ENCODE measurements at places on chromosomes 2 and 18.

- no peak for DNase-seq
These were observed 100.4 kb upstream of the SLC1A4 start for GRCh38 chr2:64888591-64889309.

- no peak for DNase-seq
These were observed 309.3 kb downstream of the GBX2 start for GRCh38 chr2:235858881-235859280.

GRCh38 chr2:105889046-105889445 is 144.3 kb downstream of the NCK2 start:
- no peak for DNase-seq

- DNase-seq: no peak
These were observed 33.0 kb downstream of the FTCDNL1 start for GRCh38 chr2:199818026-199818425.

DNA sequence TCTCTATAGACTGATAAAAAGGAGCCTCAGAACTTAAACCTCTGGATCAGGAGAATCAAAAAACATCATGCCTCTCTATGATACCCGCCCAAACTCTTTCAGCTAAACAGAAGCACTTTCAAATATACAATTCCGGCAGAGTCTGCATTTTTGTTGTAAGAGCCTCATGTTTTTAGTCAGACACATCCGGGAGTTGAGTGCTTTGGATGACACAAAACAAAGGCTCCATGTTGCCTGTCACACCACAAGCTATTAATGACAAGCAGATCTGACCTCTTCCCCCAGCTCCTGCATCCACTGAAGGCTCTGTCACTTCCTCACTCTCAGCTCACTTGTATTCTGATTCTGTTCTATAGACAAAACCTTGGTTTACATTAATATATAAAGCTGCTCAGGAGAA is 33.2 kb downstream of the SLC38A11 start:
- peak; percentile 7 for DNase-seq

DNA sequence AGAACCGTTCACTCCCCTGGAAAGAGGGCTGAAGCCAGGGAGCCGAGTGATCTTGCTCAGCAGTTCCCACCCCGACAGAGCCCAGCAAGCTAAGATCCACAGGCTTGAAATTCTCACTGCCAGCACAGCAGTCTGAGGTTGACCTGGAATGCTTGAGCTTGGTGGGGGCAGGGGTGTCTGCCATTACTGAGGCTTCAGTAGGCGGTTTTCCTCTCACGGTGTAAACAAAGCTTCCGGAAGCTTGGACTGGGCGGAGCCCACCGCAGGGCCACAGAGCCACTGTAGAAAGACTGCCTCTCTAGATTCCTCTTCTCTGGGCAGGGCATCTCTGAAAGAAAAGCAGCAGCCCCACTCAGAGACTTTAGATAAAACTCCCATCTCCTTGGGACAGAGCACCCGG is 180.8 kb downstream of the WDR7 start:
- no peak for DNase-seq

GRCh38 chr2:219133976-219134375 is 26.6 kb downstream of the NHEJ1 start:
- DNase-seq: no peak

GRCh38 chr2:149931486-149931885 is 343.9 kb upstream of the MMADHC start:
- DNase-seq: no peak

- DNase-seq: no peak
These were observed 30.7 kb downstream of the STON1 start for GRCh38 chr2:48560546-48561209.

DNA sequence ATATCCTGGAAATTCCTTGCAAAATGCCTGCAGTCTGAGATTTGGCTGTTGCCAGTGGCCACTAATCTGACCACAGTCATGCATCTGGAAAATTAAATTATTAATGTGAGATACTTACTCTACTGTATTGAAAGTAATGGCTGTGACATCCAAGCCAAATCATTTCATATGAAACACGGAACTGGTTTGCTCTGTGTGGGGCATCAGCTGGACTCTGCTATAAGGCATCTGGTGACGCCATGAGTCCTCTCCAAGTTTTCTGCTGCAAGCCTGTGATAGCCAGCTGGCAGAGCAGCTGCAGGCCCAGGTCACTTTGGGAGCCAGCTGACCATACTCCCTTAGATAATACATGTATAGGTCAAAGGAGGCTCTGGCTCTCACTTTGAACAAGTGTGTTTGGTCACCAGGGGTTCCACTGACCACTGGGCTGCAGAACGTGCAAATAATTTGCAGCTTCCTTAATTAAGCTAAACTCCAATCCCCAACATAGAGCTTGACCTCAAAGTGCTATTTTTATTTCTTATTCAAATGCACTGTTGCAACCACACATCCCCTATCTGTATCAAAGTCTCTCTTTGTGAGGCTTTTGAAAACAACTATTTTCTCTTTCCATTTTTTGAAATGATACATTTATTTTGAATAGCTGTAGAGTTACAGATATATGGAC is 152.9 kb downstream of the NCKAP5 start:
- no peak for DNase-seq

- DNase-seq: peak; percentile 36
These were observed 125.4 kb downstream of the TPO start for GRCh38 chr2:1538663-1539062.

GRCh38 chr2:225650041-225650440 is 250.5 kb downstream of the NYAP2 start:
- no peak for DNase-seq

GRCh38 chr2:238716585-238716984 is 131.3 kb upstream of the TWIST2 start:
- no peak for DNase-seq

DNA sequence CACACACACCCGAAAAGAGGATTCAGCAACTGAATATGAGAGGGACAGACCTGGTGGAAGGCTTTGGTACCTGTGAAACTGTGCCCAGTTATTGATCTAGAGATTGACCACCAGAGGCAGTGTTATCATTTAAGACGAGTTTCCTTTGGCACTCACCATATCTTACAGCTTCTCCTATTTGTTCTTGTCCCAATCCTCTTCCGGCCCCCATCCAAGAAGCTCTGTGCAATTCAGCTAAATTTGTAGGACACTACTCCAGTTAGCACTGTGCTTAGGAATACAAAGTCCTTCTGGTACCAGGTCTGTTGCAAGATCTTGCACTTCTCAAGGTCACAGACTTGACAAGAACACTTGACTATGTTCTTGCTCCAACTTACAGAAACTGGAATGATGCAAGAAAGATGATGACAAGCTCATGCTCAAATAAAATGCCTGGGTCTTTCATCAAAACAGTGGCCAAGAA is 177.7 kb downstream of the TMEM247 start:
- DNase-seq: peak; percentile 61

GRCh38 chr2:128435576-128436478 is 117.2 kb upstream of the HS6ST1 start:
- no peak for DNase-seq

GRCh38 chr2:48332286-48332685 is 197.7 kb upstream of the STON1 start:
- no peak for DNase-seq

DNA sequence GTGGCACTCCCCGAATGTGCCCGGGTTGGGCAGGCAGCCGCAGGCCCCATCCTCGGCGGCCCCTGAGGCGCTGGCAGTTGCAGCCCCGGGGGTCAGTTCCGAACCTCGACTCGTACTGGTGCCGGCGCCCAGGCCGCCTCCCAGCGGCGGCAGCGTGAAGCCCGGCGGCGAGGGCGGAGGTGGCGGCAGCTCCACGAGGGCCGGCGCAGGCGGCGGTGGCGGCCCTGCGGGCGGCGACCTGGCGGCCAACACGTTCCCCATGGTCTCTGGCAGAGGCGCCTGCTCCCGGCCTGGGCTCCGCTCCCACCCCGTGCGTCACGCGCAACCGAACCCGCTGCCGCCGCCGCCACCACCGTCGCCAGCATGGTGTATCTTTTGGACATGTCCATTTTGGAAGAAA is 196.3 kb downstream of the CCDC74A start:
- DNase-seq: no peak

DNA sequence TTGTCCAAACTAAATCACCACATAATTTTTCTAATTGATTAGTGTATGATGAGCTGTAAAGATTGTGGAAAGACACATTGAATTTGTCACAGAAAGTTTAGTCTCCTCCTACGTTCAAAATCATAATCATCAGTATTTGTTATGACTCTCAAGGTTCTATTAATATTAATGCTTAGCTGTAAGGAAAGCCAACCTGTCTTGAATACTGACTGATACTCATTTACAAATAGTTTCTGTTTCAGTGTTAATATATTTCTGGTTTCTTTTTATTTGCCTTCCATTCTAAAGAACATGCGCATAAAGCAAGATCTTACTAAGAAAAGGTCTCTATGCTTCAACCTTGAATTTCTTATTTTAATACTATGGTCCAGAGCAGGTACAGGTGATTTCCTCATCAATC is 55.1 kb downstream of the CPS1 start:
- DNase-seq: no peak

DNA sequence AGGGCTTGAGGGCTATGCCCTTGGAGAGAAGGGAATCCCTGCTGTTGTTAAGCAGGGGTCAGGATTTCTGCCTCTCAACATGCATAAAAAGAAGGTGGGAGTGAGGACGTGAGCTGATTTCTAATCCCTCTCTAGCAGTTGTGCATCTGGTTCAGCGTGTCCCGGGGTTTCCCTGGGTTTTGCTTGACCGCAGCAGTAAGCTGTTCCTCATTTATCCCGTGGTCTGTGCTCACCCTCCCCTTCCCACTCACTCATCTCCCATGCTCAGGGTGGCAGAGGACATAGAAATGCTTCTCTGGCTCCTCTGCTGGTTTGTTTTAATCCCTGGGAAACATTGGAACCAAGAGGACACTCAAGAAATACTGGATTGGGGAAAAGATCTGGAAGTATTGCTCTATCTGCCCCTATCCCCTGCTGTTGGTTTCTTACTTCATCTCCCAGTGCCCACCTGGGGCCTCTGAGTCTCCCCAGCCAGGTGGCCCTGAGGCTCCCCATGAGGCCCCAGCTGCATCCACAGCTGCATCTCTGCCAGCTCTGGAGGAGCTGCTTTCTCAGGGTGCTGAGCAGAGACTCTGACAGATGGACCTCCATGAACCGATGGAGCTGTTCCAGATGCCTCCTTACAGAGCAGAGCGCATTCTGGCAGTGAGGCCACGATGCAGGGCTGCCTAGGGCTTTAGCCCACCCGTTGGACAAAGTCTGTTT is 36.1 kb downstream of the TET3 start:
- DNase-seq: no peak

DNA sequence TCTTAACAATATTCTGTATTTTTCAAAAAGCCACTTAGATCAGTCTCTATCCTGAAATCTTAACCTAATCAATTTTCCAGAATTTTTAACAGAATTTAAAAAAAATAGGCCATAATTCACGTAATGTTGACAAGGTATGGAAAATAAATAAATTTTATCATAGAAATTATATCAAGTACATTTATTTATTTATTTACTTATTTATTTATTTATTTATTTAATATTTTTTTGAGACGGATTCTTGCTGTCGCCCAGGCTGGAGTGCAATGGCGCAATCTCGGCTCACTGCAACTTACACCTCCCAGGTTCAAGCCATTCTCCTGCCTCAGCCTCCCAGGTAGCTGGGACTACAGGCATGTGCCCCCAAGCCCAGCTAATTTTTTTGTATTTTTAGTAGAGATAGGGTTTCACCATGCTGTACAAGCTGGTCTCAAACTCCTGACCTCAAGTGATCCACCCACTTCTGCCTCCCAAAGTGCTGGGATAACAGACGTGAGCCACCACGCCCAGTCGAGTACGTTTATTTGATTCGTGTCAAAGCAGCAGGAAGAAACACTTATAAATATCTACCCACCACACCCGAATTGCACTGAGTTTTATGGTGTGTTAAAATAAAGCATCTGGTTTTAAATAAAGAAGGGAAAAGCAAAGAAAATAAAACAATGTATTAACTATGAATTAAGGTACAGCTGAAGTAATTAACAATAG is 60.1 kb downstream of the DSC3 start:
- no peak for DNase-seq

DNA sequence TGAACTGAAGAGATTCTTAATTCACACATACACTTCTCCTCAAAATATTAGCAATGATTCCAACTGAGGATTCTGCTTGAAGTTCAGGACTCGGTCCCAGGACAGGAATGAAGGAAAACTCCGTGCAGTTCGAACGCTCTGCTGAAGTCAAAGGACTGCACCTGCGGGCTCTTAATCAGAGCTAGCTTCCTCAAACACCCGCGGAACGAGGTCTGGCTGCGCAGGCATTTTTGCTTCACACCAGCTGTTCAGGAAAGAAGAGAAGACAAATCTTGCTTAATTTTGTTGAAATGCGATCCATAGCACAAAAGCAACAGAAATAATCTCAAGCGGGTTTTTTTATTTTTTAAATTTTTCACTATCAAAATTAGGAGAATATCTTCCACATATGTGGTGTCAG is 175.6 kb downstream of the LAMA1 start:
- no peak for DNase-seq

Data from RKO (cell line).